ENCODE measurements at places on chromosomes 12 and 14.

GRCh38 chr12:115444346-115444745 is 760.4 kb upstream of the TBX3 start:
- no peak for DNase-seq

DNA sequence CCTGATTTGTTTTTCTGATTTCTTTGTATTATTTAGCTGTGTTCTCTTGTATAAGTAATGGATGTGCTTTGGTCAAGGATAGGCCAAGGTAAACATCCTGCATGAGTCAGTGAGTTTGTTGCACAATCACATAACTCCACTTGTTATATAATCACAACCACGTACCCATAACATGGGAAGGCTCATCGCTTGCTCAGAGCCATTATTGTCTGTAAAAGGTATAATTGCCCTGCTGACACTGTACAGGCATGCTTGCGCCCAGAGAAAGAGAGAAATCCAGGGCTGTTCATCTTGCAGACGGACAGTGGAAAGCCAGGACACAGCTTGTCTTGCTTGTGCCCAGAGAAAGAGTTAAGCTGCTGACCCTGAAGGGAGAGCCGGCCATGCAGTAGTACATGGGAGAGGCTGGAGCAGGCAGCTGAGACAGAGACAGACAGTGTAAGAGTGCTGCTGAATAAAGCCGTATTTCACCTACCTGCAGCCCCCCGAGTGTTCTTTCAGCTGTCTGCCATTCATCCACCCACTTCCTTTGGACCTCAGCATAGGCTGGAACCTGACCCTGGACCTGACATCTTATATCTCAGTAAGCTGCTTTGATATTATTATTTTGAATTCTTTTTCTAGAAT is 174.7 kb upstream of the DAAM1 start:
- no peak for DNase-seq

- DNase-seq = no peak
Measured at GRCh38 chr14:95994593-95994928, 44.6 kb upstream of the C14orf132 start.

DNA sequence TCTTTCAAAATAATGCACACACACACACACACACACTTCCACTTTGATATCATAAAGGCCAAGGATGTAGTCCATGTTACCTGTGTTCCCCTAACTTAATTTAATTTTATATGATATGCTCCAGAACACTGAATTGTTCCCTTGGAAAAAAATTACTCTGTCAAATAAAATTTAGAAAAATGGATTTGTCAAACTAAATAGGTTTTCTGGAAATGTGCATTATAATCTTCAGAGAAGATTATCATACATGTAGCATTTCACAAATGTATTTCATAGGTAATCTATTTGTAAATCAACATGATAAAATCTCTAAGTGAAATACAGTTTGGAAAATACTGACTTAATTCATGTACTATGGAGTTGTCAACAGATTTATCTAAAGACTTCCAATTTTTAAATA is 68.6 kb downstream of the CNTN1 start:
- no peak for DNase-seq

GRCh38 chr12:107967170-107967569 is 161.9 kb upstream of the WSCD2 start:
- DNase-seq = no peak

GRCh38 chr14:32254952-32255679 is 52.0 kb upstream of the RNU6-8 start:
- DNase-seq = peak; percentile 76

- DNase-seq = no peak
Measured at GRCh38 chr12:28650906-28651305, 460.6 kb downstream of the CCDC91 start.

DNA sequence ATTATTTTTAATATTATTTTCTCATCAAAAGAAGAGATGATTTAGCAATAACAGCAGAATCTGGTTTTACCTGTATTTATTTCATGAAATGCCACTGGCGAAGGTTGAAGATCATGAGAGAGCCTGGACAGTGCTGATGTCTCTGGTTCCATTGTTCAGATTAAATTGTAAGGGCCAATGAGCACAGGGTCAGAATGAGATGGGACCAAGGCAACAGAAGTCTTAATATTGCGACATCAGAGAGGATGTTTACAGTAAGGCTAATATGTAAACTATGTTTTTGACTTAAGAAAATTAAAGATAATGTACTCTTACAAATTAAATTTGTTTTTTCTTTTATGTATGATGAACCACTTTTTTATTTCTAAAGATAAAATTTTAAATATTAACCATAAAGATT is 35.2 kb upstream of the KLRD1 start:
- no peak for DNase-seq

GRCh38 chr12:66763467-66763866 is 84.6 kb upstream of the GRIP1 start:
- no peak for DNase-seq

DNA sequence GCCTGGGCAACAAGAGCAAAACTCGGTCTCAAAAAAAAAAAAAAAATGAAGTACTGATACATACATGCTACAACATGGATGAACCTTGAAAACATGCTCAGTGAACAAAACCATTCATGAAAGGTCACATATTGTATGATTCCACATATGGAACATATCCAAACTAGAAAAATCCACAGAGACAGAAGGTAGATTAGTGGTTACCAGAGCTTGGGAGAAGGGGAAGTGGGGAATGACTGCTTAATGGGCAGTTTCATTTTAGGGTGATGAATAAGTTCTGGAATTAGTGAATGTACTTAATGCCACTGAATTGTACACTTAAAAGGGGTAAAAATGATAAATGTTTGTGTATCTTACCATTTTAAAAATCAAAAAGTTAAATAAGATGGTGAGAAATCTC is 2.7 kb downstream of the ITGB7 start:
- no peak for DNase-seq

DNA sequence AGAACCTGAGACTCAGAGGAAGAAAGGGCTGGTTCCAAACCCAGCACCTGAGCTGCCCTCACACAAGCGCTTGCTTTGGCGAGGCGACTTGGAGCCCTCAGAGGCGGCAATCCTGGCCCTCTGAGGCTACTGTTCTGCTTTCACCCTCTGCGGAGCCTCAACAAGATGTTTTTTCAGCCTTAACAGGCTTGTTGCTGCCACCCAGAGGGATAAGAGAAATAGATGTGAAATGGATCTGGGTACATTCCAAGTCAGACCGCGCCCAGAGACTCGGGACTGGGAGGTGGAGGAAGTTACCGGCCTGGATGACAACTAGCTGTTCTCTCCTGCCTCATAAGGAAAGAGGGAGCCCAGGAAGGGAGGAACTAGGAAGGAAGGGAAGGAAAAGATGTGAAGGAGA is 89.6 kb downstream of the TTC7B start:
- DNase-seq = no peak

DNA sequence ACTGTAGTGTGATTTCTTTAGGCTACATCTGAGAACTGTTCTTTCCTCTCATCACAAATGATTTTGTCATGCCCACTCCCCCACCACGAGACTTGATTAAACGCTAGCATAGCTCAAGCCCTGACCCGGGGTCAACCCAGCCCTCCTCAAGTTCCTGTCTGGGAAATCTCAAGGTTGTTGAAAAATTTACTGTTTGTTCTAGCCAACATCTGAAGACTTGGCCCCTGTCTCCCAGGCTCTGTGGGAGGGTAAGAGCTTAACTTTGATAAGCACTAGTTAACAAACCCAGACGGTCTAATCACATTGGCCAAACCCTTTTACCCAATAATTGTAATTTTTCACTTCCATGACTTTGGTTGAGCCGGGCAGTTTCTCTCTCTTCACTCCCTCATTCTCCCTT is 86.2 kb upstream of the AMIGO2 start:
- DNase-seq = no peak

GRCh38 chr12:51262758-51263177 is 7.4 kb downstream of the SMAGP start:
- DNase-seq = no peak

- DNase-seq = no peak
Measured at GRCh38 chr12:92210071-92210470, 64.4 kb upstream of the BTG1 start.

- DNase-seq = no peak
Measured at GRCh38 chr14:99125616-99126431, 146.2 kb downstream of the BCL11B start.

DNA sequence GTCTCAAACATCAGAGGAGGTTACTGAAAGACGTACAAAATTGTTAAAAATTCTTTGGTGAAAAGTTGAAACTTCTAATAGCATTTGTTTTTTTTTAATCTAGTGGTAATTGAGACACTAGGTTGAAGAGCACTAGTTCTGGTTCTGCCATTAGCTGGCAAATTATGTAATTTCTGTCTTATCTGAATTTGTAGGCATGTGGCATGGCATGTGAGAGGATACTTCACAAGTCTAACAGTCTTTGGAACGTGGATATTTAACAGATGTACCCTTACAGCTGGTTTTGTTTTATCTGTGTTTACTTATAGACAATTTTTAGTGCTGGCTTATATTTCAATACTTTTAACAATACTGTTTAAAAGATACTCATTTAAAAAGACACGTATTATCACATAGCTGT is 6.0 kb downstream of the SNAPC1 start:
- no peak for DNase-seq

- DNase-seq = no peak
Measured at GRCh38 chr14:64951724-64952123, 9.2 kb upstream of the GPX2 start.

DNA sequence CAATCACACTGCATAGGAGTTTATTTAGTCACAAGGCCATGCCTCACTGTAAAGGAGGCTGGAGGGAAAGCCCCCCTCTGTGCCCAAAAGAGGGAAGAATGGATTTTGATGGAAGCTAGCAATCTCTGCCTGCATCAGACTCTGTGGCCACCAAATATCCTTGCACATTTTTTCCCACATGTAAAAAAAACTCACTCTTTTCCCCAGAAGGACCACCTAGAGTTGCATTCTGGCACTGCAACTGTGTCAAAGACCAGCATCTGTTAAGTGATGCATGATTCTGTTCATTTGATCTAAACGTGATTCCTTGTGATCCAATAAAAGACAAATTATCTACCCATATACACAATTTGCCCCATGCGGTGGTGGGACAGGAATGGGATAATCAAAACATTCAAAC is 8.0 kb downstream of the RHOJ start:
- DNase-seq = no peak

- DNase-seq = no peak
Measured at GRCh38 chr14:100790502-100791347, 35.2 kb upstream of the MEG3 start.

DNA sequence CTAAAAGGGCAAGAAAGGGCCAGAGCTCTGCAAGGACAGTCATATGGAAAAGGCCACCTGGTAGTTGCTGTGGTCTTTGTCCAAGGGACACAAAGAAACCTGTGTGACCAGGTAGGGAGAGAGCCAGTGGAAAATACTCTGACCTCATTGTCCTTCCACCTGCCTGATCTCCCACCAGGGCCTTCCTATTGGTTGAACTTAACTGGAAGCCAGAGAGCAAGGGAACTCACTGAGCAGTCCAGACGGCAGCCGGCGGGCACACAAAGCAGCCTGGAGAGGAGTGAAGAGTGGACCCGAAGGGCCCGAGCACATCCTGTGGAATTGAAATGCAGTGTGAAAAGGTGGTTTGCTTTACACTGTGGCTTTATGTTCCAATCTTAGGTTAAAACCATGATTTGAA is 120.7 kb downstream of the SLC25A21 start:
- no peak for DNase-seq

DNA sequence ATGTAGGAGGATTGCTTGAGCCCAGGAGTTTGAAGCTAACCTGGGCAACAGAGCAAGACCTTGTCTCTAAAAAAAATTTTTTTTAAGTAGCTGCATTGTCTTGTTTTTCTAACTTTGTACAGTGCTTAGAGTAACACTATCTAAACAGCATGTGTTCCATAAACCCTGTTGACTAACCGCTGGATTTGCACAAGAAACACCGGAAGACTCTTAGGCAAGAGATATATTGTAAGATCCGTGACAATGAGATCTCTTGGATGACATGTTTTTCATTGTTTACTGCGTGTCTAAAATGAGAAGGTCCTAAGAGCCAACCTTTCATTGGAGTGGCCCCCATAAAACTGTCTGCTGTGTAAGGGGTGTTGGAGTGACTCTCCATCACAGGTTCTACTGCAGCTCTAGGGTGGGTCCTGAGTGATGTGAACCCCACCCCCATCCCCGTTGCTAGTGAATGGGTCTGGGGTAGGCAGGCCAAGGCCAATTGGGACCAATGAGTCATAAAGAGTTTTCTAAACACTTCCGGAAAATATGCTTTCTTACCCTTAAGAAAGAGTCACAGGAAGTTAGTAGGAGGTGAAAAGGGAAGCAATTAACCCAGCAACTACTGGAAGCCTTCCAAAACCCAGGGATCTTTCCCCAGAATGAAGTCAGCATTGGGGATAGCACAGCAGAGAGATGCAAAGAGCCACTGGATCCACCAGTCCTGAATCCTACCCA is 24.3 kb upstream of the PCNX1 start:
- no peak for DNase-seq

GRCh38 chr12:7667125-7667524 is 1.4 kb upstream of the APOBEC1 start:
- DNase-seq = no peak

GRCh38 chr12:6424008-6424347 is 20.8 kb upstream of the CD27 start:
- no peak for DNase-seq

GRCh38 chr12:77924703-77925102 is 94.0 kb downstream of the NAV3 start:
- DNase-seq = no peak

- no peak for DNase-seq
Measured at GRCh38 chr12:12048714-12049113, 22.0 kb upstream of the BCL2L14 start.

DNA sequence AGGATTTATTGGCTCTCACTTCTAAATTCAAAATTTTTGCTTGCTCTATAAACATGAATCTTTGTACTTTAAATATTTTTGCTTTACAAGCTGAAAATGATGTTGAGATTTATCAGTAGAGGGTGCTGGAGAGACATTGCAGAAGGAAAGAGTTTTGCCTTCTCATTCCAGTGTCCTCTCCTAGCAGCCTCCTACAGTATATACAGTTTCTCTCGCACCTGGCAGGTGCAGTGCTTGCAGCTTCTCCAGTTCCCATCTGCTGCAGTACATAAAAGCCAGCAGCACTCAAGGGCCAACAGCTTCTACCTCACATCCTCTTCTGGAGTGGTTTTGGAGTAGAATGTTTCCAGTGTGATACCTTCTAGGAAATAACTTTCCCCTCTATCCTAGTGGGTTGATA is 601.8 kb upstream of the ATXN7L3B start:
- no peak for DNase-seq

All from coronary artery (tissue), 2 donors.